ENCODE measurements at places on chromosomes 12 and 14. TPM values are rescaled to one million over a fixed set of nuclear protein-coding genes. Genes with fewer than 3 reads are reported as not detected.

OR6C4 gene
- polyA plus RNA-seq: not detected

R3HDM2 gene
- polyA plus RNA-seq: 44.4 TPM

GRCh38 chr12:92769124-92769901, 66.5 kb downstream of the PLEKHG7 start:
- H3K27ac ChIP-seq: peak overlapping the region; percentile 63
- no peaks in the 10 kb centered on the region for H3K36me3 ChIP-seq
- DNase-seq: peak; percentile 69
- peaks cover 7% of the 10 kb centered on the region for H3K4me1 ChIP-seq
- H3K4me3 ChIP-seq: no peak overlapping the region

DNA sequence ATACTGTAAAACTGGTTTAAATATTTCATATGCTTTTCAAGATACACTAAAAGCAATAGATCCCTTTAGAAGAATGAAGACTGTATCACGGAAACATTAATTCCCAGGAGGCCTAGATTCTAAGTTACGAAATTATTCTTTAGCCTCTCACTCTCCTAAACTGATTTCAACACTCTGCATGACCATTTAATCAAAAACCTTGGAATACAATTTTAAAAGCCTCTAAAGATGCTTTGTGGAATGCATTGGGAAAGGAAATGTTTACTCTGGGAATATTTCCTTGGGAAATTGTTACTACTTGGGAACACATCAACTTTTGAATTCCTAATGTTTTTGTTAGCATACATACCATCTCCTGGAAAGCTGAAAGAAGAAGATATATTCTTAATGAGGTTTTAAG, 255.7 kb upstream of the FAR2 start:
- no peaks in the 10 kb centered on the region for H3K4me1 ChIP-seq
- H3K4me3 ChIP-seq: no peak overlapping the region
- H3K36me3 ChIP-seq: no peaks in the 10 kb centered on the region
- H3K27me3 ChIP-seq: no peaks in the 10 kb centered on the region

TDRD9 gene
- polyA plus RNA-seq: 0.80 TPM

DNA sequence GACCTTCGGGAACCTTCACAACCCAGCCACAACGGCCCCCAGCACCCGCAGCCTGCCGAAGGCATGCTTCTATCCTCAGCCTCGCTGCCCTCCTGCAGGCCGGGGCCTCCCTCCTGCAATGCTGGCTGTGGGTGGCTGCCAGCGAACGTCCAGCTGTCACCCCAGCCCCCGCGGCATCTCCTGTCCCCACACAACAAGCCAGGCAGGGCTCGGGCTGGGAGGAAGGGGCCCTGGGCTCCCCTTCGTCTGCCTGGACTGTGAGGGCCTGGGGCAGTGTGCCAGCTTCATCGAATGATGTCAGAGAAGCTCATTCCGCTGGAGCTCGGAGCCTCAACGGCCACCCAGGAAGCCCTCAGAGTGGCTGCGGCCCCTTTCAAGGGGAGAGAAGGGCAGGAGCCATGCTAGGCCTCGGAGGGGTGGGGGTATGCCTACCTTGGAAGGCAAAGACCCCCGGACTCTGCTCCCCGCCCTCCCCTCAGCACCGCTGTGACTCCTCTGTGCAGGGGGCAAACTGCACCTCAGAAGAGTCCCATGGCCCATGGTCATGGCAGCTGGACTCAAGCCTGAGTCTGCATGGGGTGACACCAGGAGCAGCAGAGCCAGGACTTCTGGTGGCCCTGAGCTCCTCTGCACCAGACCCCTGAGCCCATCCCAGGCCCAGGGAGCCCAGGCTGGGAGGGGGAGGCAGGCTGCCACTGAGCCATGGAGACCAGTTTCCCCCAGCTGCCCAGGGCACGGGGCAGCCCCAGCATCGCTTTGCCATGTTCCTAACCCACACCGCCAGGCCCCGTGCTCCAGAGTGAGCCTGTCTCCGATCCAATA, 24.7 kb upstream of the C14orf180 start:
- H3K4me3 ChIP-seq: no peak overlapping the region
- peaks cover 19% of the 10 kb centered on the region for H3K27me3 ChIP-seq

DNA sequence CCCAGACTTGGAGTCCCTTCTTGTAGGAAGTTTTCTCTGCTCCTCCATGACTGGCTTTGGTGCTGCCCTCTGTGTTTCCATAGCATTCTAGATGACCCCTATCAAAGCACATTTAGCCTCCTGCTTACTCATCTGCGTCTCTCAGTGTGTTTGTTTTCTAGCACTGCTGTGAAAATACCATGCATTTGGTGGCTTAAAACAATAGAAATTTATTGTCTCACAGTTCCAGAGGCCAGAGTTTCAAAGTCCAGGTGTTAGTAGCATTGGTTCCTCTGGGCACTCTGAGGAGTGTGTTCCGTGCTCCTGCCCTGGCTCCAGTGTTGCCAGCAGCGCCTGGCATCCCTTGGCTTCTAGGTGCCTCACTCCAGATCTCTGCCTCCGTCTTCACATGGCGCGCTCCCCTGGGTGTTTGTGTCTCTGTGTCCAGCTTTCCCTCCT, 86.1 kb downstream of the CACNA1C start:
- H3K27me3 ChIP-seq: no peaks in the 10 kb centered on the region
- no peak overlapping the region for H3K27ac ChIP-seq
- H3K4me3 ChIP-seq: no peak overlapping the region
- no peaks in the 10 kb centered on the region for H3K36me3 ChIP-seq

GRCh38 chr14:21106176-21106497, 5.3 kb downstream of the TMEM253 start:
- H3K4me3 ChIP-seq: no peak overlapping the region
- no peaks in the 10 kb centered on the region for H3K27me3 ChIP-seq
- H3K36me3 ChIP-seq: no peaks in the 10 kb centered on the region
- DNase-seq: no peak

DNA sequence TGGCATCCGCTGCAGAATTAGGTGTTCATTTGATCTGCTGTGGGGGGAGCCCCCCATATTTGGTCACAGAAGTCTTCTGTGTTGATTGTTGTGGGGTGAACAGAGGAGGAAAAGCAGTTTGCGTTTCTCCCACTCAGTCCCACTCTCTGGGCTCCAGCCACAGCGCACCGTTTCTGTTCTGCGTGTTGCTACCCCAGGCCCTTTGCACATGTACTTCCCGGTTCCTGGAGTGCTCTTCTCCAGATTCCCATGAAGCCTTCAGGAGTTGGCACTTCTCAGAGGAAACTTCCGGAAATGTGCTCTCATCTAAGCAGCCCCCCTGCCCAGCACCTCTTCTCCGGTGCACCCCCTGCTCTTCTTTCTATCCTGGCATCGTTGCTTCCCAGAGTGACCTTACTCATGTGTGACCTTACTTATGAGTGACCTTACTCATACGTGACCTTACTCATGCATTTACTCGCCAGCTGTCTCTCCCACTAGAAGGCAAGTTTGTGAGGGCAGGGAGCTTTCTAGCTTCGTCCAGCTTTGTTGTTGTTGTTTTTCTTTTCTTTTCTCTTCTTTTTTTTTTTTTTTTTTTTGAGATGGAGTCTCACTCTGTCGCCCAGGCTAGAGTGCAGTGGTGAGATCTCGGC, 93.7 kb downstream of the SCARB1 start:
- peaks cover 50% of the 10 kb centered on the region for H3K4me1 ChIP-seq
- H3K36me3 ChIP-seq: no peaks in the 10 kb centered on the region
- H3K27me3 ChIP-seq: peaks cover 7% of the 10 kb centered on the region
- no peak for DNase-seq
- H3K4me3 ChIP-seq: no peak overlapping the region
- H3K27ac ChIP-seq: no peak overlapping the region

- H3K27me3 ChIP-seq: no peaks in the 10 kb centered on the region
- no peaks in the 10 kb centered on the region for H3K4me1 ChIP-seq
- no peak overlapping the region for H3K4me3 ChIP-seq
- H3K36me3 ChIP-seq: no peaks in the 10 kb centered on the region
- H3K27ac ChIP-seq: peak overlapping the region; percentile 31
These were observed 131.8 kb upstream of the USP15 start for GRCh38 chr12:62128175-62128975.
